ENCODE measurements at places on chromosomes 1 and 21.

DNA sequence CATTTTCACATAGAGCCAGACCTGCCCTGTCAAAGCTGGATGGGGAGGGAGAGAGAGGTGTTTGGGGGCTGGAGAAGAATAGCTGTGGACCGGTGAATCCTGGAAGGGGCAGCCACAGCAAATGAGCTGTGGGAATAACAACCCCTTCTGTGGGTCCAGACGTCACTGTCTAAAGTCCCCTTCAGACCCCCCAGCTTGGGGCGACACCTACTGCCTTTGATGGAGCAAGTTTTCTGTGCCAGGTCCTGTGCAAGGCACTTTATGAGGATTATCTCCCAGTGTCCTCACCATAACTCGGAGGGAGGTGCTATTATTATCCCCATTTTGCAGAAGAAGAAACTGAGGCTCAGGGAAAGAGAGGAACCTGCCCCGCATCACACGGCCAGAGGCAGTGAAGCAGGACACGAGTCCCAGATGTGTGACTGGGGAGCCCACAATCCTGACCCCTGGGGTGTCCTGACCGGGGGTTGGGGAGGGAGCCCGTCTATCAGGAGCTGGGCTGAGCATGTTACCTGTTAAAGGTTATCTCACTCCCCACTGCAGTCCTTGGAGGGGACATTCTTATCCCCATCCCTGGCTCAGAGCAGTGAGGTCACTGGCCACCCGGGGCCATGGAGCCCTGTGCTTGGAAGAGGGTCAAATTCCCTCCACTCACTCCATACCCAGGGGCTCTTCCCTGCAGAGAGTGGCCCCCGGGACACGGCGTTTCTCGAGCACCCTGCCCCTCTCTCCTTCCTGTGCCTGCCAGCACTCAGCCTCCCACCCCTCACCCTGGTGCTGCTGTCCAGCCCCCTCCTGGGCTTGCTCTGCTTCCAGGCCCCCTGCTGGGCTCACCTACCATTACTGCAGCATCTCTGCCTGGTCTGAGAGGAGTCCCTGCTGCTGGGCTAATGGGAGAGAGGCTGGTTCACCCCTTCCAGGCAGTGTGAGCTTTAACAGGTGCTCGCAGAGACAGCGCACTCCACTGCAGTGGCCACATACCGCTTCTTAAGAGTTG is 132.9 kb downstream of the PTPRU start:
- no peak for DNase-seq

GRCh38 chr1:192109576-192109975 is 48.7 kb upstream of the RGS18 start:
- DNase-seq, result no peak

GRCh38 chr1:15568387-15569073 is 16.3 kb downstream of the AGMAT start:
- no peak for DNase-seq

- no peak for DNase-seq
Observed at GRCh38 chr1:185674201-185674600, 60.0 kb upstream of the HMCN1 start.

Measured in G401 (cell line).